ENCODE measurements at places on chromosomes 4 and X.

- no peak for DNase-seq
Observed at GRCh38 chr4:39936565-39937418, 40.9 kb downstream of the PDS5A start.

DNA sequence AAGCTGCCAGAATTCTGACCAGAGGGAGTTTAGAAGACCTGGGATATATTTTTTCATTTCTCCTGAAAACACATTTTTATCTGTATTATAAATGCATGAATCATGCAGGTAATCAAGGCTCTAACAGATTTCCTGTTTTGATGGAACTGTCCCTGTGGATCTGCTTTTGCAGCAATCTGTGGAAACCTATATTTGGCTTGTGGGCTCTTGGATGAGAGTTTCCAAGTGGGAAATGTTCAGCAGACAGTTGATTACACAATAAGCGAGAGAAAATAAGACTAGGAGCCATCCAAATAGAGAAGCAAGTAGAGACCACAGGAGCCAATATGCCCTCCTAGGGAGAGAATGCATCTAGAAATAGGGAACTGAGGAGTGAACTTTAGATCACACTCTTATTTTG lies 105.0 kb downstream of the NDST3 start:
- no peak for DNase-seq

DNA sequence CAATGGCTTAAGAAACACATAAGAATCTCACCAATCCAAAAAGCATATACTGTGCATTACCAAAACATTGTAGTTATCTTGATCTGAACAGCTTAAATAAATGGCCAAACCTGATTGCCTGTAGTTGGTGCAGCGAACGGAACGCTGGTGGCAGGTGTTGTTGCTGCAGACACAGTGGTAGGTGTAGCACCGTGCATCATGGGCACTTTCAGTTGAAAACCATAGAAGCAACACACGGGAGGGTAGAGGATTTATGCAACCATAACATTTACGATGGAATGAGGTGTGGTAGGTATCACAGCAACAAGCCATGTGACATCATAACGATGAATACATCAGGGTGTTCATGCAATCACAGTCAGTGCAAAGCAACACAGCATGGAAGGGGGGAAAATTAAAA lies 106.8 kb downstream of the MBNL3 start:
- DNase-seq, result no peak

- peak; percentile 18 for DNase-seq
Observed at GRCh38 chr4:163090997-163091684, 75.5 kb downstream of the NAF1 start.

- no peak for DNase-seq
Observed at GRCh38 chr4:2790583-2791517, 2.0 kb upstream of the SH3BP2 start.

GRCh38 chrX:132394591-132394990 lies 94.2 kb downstream of the MBNL3 start:
- DNase-seq, result no peak

GRCh38 chrX:69136546-69137331 lies 28.5 kb downstream of the PJA1 start:
- no peak for DNase-seq

- no peak for DNase-seq
Observed at GRCh38 chr4:56681853-56682525, 893 bp upstream of the HOPX start.

DNA sequence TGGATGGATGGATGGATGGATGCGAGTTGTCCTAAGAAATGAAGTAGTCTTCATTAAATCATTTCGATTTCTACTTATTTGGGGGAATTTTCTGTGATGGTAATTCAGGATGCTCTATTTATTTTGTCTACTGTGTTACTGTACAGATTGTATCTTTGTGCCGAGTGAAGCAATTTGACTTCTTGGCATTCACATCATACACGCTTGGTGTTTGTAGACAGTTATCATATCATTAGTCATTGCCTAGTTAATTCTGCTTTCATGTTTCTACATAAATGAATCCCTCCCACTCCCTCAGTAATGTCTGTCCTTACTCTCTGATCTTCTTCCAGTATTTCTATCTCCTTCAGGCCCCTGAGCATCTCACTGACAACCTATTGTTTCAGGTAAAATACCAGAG lies 64.0 kb downstream of the RASGEF1B start:
- DNase-seq, result no peak

- DNase-seq, result no peak
Observed at GRCh38 chr4:142044271-142044670, 407.9 kb downstream of the IL15 start.

GRCh38 chr4:128600410-128600809 lies 209.1 kb upstream of the JADE1 start:
- DNase-seq, result peak; percentile 82

GRCh38 chr4:57499786-57500185 lies 389.6 kb upstream of the IGFBP7 start:
- no peak for DNase-seq

- DNase-seq, result peak; percentile 76
Observed at GRCh38 chr4:13988353-13989305, 361.1 kb upstream of the BOD1L1 start.

- DNase-seq, result no peak
Observed at GRCh38 chr4:117387072-117387471, 301.7 kb upstream of the TRAM1L1 start.

- no peak for DNase-seq
Observed at GRCh38 chrX:42175843-42176242, 252.5 kb upstream of the CASK start.

GRCh38 chrX:55142206-55142918 lies 53.5 kb downstream of the PAGE2 start:
- no peak for DNase-seq

- DNase-seq, result no peak
Observed at GRCh38 chrX:74344280-74344622, 40.3 kb downstream of the ZCCHC13 start.

GRCh38 chr4:100290585-100290984 lies 100.3 kb upstream of the DDIT4L start:
- no peak for DNase-seq

GRCh38 chr4:2729533-2729875 lies 26.6 kb downstream of the TNIP2 start:
- no peak for DNase-seq

GRCh38 chrX:43557792-43558191 lies 98.3 kb upstream of the MAOA start:
- DNase-seq, result peak; percentile 34

DNA sequence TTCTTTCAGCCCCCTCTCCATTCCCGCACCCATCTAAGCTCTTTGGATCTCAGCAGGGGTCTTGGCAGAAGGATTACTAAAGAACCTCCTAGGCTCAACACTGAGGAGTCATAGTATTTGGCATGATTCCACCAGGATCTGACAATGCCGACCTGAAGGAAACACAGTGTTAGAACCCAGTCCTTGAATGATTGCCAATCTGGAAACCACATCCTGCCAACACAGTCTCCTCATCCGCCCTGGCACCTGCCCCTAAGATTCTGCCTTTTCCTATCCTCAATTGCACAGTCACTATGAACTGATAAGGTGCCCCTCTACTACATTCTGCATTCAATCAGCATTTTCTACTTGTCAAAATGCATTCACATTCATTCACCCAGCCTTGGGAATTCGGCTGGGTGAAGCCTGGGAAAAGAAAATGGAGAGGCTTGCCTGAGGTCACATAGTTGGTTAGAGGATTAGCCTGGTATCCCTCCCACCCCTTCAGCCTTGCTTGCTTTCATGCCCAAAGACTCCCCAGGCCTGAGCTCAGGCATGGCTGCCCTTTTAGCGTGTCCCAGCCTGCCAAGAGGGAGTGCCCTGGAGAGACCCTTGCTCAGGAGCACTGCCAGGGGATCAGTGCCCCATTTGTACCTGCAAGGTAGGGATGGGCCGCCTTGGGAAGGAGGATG lies 2.2 kb upstream of the CLDN2 start:
- no peak for DNase-seq

DNA sequence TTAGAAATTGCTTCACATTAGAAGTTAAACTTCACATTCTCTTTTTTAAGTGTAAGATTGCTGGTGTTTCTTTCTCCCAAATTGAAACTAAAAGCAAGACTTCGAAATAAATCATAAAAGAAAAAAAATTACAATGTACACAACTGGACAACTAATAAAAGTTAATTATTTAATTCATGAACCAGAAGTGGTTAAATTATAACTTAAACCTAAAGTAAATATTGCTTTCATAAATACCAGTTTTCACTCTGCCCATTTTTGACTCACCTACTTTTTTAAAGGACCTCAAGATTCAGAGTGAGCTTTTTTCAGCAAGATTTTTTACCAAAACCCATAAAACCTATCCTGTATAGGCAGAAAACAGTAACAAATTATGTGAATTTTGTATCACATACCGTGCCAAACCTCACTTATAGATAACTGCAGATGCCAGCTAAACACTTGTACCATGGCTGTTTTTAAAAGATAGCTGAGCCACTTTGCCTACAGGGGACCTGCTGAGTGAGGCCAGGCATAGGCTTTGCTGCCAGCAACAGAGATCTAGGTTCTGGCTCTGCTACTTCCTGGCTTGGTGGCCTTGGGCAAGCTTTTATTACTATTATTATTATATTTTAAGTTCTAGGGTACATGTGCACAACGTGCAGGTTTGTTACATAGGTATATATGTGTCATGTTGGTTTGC lies 259.8 kb downstream of the NR3C2 start:
- no peak for DNase-seq

Data from putamen (tissue), 1 donor.